ENCODE measurements at places on chromosomes 12 and 14.
A peak's percentile ranks its signal among the peaks of the same experiment; 100 is the strongest.

DNA sequence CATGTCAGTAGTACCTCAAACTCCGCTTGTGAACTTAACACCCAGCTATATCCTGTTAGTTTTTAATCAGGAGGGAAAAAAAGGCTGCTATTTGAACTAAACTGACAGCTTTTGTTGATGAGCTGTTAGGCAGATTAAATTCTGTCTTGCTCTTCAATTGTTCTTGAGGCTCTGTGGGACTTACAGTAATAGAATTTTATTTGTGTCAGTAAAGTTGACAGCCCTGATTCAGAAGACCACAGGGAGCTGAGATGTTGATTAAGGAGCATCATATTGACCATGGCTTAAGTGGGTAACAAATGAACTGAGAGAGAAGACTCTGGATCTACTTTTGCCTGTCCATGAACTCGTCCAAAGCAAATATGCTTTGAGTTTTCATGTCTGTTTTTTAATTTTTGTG is 622.9 kb downstream of the DIO2 start:
- no peak for DNase-seq

DNA sequence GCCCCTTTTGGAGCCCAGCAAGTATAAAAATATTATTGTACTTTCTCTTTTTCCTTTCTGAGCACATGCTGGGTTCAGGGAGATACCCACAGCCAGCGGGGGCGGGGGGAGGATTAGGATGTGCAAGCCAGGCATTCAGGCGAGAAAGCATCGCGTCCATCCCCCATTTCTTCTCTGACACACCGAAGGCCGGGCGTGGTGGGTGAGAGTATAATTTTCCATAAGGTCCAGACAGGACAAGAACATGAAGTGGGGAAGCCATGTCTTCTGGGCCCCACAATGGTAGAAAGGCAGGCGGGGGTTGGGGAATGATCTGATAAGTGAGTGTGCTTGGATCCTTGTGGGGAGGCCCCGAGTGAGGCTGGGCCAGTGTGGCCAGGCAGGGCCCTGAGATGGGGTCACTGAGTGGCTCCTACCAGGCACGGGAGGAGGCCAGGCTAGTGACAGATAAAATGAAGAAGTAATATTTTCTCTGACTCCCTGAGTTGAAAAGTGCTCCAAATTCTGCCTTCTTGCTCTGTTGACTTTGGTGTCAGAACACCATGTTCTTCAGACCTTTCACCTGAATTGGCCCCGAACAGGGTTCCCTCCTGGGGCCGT is 10.7 kb upstream of the LRTM2 start:
- DNase-seq, result no peak

GRCh38 chr14:100709289-100710284 is 17.1 kb upstream of the DLK1 start:
- DNase-seq, result no peak

DNA sequence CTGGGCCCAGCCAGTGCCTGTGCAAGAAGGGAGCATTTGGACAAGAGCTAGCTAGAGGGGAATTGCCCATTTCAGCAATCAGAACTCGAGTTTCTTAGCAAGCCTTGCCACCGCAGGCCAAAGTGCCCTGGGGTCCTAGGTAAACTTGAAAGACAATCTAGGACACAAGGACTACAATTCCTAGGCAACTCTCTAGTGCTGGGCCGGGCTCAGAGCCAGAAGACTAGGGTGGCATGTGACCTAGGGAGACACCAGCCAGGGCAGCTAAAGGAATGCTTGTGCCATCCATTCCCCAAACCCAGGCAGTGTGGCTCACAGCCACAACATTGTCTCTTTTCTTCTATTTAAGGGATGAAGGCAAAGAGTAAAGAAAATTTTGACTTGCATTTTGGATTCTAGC is 205.0 kb downstream of the BMP4 start:
- DNase-seq, result no peak

- DNase-seq, result no peak
Observed at GRCh38 chr14:56561606-56562005, 18.0 kb upstream of the TMEM260 start.

DNA sequence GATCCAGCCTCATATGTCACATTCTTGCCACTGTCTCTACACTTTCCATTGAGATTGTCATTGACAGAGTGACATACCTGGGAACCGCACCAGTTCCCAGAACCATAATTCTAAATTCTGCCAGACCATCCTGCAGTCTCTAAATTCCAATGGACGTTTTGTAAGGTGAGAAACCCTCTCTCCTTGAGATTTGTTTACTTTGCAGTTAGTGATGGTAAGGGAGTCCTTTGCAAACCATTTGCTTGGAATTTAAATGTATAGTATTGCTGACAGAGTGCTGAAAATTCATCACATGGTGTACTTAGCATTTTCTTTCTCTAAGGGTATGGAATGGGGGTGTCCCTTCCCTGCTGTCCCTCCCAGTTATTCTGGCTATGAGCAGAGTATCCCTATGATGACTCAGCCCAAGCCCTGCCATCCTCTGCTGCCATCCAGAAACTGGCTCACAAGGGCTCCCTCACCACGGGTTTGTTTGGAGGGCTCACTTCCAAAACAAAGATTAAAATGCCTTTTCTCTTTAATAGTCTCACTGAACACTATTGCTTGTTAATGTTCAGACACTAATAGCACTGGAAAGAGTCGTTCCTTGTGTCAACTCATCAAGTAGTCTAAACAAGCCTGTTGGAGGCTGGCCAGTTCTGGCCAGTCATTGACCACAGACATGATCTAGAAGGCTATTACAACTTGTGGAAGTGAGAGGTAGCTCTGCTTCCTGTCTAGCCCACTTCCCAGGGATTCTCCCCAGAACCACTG is 129.0 kb upstream of the HMGA2 start:
- DNase-seq, result no peak

DNA sequence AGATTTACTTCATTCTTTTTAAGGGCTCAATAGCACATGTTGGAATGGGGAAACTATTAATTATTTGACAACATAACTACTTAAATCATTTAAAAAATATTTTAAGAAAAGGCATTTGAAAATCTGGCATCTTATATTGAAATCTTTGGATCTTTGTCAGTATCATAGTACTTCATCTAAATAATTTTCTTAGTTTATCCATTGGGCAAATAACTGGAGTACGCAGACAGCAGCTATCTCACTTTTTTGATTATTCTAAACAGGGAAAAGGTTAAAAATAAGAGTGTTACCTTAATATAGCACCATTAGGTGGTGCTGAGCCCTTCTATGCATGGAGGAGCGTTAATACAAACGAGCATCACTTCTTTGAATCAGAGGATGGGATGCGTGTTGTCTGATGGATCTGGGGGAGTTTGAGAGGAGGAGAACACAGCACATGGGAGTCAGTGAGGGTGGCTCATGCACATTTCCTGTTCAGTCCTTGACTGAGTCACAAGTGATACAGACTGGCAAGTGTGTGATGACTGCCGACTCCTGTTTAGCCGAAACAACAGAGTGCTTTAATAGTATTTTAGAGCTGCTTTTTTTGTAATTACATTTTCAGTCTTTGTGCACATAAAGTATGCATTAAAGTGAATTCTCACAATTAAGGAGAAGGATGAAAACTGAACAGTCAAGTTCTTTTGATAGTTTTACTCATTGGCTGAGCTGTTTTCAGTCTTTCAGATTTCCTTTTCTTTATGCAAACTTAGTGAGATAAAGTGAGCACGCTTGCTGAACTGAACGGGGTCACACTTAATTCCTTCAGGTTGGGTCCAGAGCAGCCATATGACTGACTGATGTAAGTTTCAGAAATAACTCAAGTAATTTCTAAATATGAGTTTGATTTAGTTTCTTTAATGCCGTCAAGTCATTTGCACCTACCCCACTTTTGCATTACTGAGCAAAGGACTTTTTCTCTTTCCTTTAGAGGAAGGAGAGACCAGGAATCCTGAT is 92.7 kb downstream of the DIP2B start:
- no peak for DNase-seq

- no peak for DNase-seq
Observed at GRCh38 chr14:103695296-103696069, 19.8 kb downstream of the XRCC3 start.

DNA sequence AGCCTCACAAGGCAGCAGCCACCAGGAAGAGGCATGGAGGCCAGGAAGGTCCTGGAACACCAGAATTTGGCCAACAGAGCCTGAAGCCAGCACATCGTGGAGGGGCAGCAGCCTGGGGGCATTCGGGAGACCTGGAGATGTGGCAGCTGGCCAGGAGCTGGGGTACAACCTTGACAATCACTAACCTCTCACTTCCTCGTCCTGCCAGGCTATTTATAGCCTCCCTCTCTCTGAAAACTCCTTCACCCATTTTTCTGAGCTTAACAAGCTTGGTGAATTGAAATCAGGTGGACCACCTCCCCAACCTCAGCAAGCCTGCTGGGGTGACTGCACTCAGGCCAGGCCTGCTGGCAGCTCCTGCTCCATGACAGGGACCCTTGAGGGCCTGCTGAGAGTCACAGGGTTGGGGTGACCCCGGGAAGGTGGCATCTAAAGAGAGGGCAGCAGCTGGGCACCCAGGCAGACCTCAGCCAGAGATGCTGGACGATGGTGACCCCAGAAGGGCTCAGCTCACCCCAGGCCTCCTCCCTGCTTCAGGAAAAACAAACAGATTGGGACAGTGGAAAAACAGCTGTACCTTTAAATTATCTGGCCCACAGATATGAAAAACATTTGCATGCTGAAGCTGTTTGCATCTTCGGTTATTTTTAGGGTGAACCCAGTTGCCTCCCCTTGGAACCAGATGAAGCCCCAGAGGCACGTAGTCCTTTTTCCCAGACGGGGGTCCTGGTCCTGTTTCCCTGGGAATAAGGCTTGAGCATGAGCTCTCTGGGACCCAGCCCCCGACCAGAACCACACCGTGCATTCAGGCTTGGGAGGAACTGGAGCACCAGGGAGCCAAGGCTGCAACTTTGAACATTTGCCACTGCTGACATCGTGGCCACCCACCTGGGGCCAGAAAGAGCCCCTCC is 67.0 kb downstream of the PITPNM2 start:
- DNase-seq, result no peak

GRCh38 chr14:37197421-37198272 is at the start of gene MIPOL1:
Gene MIPOL1, plus strand, starts transcription at chr14:37197937. Its CDS starts 49,952 bp downstream, at chr14:37247889.
- DNase-seq, result peak; percentile 93

GRCh38 chr12:103205906-103206305 is 248.4 kb downstream of the ASCL1 start:
- DNase-seq, result no peak

DNA sequence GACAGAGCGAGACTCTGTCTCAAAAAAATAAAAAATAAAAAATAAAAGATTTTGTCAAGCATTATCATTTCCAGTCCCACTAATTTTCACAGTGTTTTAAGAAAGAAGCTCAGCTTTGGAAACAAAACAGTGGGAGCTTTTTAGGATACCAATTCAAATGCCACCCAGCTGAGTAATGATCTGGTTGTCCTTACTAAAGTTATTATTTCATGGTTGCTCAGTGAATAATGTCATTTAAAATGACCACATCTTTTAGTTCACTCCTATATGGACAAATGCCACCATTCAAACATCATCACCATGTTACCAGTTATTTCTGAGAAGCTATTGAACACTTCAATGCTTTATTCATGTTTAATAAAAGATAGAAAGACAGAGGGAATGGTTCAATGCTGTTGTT is 365.0 kb downstream of the CCER1 start:
- no peak for DNase-seq

DNA sequence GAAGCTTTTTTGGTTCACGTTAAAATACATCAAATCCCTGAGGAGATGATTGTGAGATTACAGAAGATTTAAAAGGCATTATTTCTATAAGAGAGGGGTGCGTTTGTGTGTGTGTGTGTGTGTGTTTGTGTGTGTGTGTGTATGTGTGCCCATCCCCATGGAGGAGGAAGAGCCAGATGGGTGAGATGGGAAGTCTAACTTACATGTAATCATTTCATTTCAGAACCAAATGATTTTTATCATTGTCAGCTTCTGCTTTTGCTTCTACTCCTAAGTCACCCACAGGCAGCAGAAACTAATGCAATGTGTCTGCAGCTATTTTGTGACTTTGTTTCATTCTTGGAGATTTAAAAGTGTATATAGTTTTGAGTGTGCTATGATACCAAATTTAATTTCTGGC is 68.7 kb downstream of the SLC4A8 start:
- DNase-seq, result no peak

DNA sequence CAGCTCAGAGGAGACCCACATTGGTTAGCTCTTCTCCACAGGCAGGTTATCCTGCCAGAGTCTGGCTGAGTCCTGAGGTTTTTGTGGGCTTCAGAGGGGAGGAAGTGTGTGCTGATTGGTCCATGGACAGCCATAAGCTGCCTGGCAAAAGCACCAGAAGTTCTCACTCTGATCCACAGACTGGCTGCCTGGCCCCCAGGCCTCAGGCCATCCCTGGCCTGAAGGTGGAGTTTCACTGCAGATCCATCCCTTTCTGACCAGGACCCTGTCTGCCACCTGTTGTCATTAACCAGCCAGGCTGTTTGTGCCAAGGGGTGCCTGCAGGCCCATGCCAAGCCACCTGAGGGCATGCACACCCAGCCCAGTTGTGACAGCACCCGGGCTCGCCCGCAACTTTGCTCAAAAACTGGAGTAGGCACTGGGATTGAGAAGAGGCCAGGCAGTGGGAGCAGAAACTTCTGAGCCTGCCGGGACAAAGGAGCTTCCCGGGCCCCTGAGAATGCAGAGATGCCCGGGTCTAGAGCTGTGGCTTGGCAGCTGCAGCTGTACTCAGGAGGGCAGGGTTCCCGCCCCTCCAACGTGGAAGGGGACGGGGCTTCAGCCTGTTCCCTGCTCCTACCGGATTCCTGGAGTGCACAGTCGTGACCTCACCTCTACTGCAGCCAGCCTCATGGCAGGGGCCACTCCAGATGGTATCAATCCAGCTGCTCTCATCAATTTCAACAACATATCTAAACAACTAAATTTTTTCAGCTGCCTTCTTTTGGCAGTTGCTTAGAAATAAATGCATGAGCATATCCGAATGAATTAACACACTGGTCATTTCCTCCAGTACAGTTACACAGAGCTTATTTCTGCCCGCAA is 1277.3 kb downstream of the SLC16A7 start:
- DNase-seq, result no peak

DNA sequence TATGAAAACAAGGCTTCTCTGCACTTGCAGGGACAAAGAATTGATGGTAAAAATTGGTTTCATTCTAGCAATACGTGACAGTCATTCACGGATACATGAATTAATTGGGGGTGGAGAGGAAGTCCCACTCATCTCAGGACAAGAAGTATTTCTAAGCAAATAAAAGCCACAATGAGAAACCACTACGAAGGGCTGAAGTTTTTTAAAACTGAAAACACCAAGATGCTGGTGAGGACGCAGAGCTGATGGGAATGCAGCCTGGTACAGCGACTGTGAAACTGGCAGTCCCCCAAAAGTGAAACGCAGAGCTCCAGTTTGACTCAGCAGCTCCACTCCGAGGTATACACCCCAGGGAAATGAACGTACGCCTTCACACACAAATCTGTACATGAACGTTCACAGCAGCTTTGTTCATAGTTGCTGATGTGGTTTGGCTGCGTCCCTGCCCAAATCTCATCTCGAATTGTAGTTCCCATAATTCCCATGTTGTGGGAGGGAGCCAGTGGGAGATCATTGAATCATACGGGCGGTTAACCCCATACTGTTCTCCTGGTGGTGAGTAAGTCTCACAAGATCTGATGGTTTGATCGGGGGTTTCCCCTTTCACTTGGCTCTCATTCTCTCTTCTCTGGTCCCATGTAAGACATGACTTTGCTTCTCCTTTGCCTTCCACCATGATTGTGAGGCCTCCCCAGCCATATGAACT is 89.0 kb downstream of the SCARB1 start:
- DNase-seq, result no peak

GRCh38 chr14:64817631-64818030 is 62.1 kb downstream of the SPTB start:
- peak; percentile 68 for DNase-seq

GRCh38 chr14:90839024-90839888 is 23.0 kb upstream of the TTC7B start:
- DNase-seq, result no peak

Data from lower leg skin (tissue), 4 donors.